ENCODE measurements at places on chromosomes 2 and 18.
A peak's percentile ranks its signal among the peaks of the same experiment; 100 is the strongest.

DNA sequence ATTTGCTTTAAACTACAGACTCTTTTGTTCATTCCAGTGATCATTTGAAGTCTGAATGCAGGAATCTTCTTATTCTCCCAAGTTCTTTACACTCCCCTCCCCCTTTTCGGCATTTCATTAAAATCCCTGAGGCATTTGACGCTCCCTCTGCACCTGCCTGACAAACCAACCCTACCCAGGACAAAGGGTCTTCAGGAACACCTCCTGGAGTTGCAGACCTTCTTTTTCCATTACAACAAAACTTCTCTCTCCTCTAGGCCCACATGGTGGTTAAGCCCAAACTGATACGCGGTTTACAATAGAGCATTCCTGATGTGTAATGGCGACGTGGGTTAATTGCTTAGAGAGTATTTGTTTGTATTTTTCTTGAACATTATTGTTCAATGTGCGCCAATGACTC is 367.4 kb downstream of the FBXO15 start:
- no peak for DNase-seq

DNA sequence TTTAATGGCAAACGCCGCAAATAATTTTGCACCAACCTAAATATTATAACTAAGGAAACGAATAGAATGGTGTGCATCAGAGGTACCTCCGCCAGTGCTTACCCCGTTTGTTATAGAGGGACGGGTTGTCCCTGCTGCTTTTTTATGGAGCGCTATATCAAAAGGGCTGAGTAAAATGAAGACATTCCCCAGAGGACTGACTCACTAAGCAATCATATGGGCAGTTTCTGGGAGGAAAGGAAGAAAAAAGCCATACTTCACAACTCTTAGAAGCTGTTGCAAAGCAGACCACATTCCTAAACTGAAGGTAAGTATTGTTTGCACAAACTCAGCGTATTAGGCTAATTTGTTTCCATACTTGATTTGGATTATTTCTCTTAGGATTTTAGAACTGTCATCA is 12.9 kb downstream of the ID2 start:
- DNase-seq: no peak

DNA sequence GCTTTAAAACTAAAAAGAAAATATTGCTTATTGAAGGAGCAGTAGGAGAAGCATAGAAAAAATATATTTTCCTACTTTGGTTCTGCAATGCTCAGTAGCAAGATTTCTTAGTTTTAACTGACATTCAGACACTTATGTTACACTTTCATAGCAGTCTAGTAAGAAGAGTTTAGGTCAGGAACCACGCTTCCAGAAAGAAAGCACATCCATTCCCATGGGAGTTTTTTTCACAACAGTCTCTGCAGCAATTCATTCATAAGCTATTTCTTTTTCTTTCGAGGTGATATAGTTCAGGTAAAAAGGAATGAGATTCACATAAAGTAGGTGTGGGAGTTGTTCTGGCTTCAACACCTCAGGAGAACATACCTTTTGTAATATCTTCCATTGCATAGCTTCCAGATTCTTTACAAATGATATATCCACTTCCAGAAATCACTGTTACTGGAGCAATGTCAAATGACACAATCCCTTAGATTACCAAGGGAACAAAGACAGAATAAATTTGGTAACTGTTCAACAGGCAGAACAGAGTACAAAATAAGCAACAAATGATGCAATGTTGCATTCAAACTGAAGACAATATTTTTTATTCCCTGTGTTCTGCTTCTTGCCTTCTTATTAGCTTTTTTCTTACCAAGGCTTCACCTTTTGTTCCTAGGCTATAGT is 95.2 kb upstream of the GULP1 start:
- DNase-seq: no peak

DNA sequence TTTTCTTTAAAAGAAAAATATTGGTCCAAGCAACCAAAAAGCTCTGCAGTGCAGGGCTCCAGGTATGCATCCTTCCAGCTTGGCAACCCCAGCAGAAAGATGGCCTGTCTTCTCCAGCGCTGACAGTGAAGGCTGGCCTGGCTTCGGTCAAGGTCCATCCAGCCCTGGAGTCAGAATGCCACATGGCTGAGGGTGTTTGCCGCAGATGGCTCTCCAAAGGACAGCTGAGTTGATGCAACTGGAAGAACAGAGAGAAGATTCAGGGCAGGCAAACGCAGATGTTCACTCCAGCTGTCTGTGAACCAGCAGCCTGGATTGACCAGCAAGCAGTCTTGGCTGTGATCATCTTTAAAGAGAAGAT is 51.4 kb downstream of the MARCO start:
- no peak for DNase-seq

DNA sequence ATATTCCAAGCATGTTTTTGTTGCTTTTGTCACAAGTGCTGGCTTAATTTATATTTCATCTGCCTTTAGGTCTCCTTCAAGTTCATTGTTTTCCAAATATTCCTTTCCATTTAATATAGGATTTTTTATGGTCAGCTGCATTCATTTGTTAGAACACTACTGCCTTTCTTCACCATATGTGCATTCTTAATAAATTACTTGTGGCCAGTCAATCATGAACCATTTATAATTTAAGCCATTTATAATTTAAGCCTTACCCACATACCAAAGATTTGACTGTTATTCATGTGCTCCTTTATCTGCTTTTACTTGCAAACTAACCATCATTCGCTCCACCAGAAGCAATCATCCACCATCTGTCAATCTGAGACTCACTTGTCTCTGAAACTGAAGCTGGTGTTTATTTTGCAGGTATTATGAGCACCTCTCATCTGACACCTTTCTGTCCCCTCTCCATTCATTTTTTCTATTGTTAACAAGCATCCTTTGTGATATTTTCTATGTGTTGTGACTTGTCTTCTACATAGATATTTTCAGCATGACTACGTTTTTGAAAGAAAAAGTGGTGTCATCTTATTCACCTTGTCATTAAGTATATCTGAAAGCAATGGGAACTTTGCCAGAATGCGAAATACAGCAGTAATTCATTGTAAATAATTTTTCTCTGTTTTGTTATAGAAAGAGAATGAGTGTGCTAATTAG is 786.8 kb downstream of the KCNJ3 start:
- DNase-seq: no peak

GRCh38 chr2:126822921-126823320 is 75.8 kb upstream of the TEX51 start:
- no peak for DNase-seq

DNA sequence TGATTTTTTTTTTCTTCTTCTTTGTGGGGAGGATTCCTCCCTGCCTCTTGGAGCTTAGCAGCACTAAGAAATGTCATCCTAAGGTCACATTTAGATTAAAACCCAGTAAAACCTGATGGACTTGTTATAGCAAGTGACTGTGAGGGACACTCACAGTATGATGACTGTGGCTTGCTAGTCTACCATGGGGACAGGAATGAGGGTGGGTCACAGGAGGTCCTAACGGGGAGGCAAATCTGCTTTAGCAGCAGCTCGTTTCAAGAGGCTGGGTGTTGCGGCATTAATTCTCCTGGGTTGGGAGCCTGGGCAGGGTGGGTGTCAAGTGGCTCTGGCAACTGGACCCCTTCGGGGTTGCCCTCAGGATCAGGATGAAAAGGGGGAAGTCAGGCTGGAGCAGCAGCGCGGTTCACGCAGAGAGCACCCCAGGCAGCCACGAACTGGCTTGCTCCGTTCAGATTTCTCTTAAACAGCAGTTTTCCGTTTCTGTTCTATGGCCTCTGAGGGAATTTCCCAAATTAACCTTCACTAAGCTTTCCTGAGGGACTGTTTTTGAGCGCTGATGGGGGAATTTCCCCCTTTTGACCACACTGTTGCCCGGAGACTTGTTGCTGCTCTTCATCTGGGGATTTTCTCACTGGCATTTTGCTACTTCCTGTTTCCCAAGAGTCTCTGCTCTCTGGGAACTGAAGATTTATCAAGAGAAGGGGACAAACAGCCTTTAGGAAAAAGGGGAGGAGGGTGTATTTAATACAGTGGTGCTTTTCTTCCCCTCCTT is 59.8 kb upstream of the PELI1 start:
- DNase-seq: peak; percentile 18

- DNase-seq: no peak
These were observed 92.1 kb downstream of the GALNT1 start for GRCh38 chr18:35673682-35674081.

DNA sequence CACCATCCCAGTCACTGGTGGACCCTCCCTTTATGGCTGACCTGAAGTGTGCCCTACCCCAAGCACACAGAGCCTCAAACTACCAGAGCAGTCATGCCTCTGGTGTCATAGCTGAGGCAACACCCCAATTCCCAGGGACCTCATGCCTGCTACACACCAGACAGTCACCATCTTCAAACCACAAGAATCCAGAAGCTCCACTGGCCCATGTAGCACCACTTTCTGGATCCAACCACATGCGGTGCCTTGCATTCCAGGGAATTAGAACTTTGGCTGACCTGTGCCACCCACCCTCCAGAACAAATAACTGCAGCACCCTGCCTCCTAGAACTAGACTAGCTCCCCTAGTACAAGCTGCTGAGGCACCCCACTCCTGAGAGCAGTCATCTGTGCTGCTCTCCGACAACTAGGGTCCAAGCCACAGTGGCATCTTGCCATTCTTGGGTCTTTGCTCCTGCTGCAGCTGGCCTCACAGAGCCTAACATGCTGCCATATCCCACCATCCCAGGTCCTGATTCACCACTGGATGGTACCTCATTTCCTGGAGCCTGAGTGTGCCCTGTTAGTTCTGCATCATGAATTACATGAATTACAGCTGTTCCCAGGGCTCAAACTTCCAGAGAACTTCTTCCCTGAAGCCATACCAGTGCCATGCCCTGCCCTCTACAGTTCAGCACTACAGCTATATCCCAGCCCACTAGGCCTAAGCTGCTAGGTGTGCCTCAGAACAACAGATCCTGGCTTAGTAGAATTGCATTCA is 243.8 kb upstream of the CHST9 start:
- no peak for DNase-seq

DNA sequence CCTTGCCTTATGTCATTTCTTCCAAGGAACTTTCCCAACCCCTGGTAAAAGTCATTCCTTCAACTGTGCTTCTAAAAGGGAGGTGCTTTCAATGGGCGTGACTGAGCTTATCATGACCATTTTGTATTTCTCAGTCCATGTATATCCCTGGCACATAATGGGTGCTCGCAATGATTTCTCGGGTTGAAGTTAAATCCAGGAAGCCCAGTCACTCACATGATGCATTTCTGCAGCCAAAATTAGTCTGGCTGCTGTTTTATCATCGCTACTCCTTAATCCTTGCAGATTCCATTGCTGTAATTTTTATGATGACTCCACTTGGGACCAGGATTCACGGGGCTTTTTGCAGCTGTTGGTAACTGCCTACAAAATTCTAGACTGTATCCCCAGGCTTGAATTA is 25.9 kb upstream of the RFX8 start:
- DNase-seq: peak; percentile 56

All from mucosa of gallbladder (tissue), 1 donor.